WTC11 (cell line): ENCODE measurements at places on chromosomes 2 and 18. TPM values are rescaled to one million over a fixed set of nuclear protein-coding genes. Genes with fewer than 3 reads are reported as not detected.

The SKA1 gene
- total RNA-seq: 15.7 to 18.6 TPM (median 18.1 TPM) in 3 replicates

The KYNU gene
- 0.18 to 0.85 TPM (median 0.21 TPM) in 3 replicates for total RNA-seq

The TNFRSF11A gene
- total RNA-seq: 3.9 to 4.9 TPM (median 4.7 TPM) in 3 replicates

The SERPINB4 gene
- 0.37 to 1.3 TPM (median 0.53 TPM) in 3 replicates for total RNA-seq

The RAB6C gene
- 0.07 to 0.09 TPM (median 0.07 TPM) in 3 replicates for total RNA-seq

The FTCDNL1 gene
- total RNA-seq: 0.85 to 2.1 TPM (median 1.8 TPM) in 3 replicates

The TRIM43 gene
- total RNA-seq: 0.11 TPM in 1 of 3 replicates, not detected in the others

DNA sequence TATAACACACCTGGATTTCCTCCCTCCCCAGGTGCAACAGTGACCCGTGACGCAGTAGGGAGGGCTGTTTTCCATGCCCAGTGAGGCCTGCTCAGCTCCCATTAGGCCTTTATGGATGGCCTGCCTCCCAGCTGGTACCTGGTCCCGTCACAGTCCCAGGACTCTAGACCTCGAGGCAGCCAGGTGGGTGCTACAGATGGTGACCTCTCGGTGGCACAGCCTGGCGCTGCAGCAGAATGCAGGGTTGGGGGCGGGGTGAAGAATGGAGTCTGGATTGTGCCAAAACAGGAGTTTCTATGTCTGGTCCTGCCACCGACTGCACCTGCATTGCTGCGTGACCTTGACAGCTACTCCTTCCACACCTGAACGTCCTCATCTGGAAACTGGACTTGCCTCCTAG is 18.0 kb upstream of the YWHAQ start:
- H3K27me3 ChIP-seq: peaks cover 3% of the 10 kb centered on the region; the same call in 1 of the 2 replicates
- H3K4me1 ChIP-seq: peaks cover 19% of the 10 kb centered on the region
- no peak overlapping the region for H3K4me3 ChIP-seq
- peak overlapping the region; percentile 73; the same call in 1 of the 2 replicates for H3K27ac ChIP-seq

- no peak overlapping the region for H3K4me3 ChIP-seq
- H3K27me3 ChIP-seq: no peaks in the 10 kb centered on the region
- H3K36me3 ChIP-seq: no peaks in the 10 kb centered on the region
- no peak overlapping the region for H3K27ac ChIP-seq
- peaks cover 4% of the 10 kb centered on the region for H3K4me1 ChIP-seq
Observed at GRCh38 chr2:37454851-37455762, 110.7 kb downstream of the QPCT start.

GRCh38 chr2:80473796-80474195 is 169.2 kb upstream of the LRRTM1 start:
- DNase-seq: no peak
- peaks cover 16% of the 10 kb centered on the region for H3K36me3 ChIP-seq
- no peaks in the 10 kb centered on the region; the same call in none of the 2 replicates for H3K27me3 ChIP-seq
- no peak overlapping the region for H3K27ac ChIP-seq

GRCh38 chr2:222656526-222657446 is 894 bp upstream of the FARSB start:
- H3K27ac ChIP-seq: peak overlapping the region; percentile 99
- no peaks in the 10 kb centered on the region for H3K27me3 ChIP-seq
- peaks cover 22% of the 10 kb centered on the region for H3K4me1 ChIP-seq
- 0 out of 2 replicates have a peak, but pooled peaks cover 4% of the 10 kb centered on the region for H3K36me3 ChIP-seq
- DNase-seq: no peak

- no peak for DNase-seq
- H3K36me3 ChIP-seq: no peaks in the 10 kb centered on the region
- no peak overlapping the region for H3K4me3 ChIP-seq
- H3K27me3 ChIP-seq: peaks cover 27% of the 10 kb centered on the region
- no peak overlapping the region for H3K27ac ChIP-seq
- peaks cover 26% of the 10 kb centered on the region for H3K4me1 ChIP-seq
Observed at GRCh38 chr18:13176847-13177246, 41.7 kb upstream of the LDLRAD4 start.

GRCh38 chr2:234850818-234851217 is 101.0 kb upstream of the SH3BP4 start:
- H3K27me3 ChIP-seq: no peaks in the 10 kb centered on the region
- no peak overlapping the region for H3K4me3 ChIP-seq
- no peak for DNase-seq
- no peak overlapping the region for H3K27ac ChIP-seq

DNA sequence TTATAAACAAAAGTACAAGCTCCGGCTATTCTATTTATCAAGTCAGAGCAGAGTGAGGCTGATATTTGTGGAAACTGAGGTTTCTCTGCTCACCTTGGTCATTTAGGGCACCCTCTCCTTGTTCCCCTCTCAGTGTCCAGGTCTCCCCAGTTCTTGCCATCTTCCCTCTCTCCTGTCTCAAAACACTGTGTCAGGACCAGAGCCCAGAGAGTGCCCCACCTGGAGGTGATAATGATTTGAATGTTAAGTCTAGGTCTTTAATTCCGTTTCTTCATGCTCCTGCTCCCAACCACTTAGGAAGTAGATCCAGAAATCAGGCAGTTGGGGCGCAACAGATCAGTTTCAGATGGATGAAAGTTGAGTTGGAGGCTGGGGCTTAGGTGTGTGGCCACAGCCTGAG is 9.2 kb upstream of the ADCY3 start:
- H3K27me3 ChIP-seq: no peaks in the 10 kb centered on the region
- no peak for DNase-seq
- H3K36me3 ChIP-seq: no peaks in the 10 kb centered on the region
- no peak overlapping the region for H3K27ac ChIP-seq
- no peak overlapping the region for H3K4me3 ChIP-seq
- H3K4me1 ChIP-seq: peaks cover 13% of the 10 kb centered on the region

DNA sequence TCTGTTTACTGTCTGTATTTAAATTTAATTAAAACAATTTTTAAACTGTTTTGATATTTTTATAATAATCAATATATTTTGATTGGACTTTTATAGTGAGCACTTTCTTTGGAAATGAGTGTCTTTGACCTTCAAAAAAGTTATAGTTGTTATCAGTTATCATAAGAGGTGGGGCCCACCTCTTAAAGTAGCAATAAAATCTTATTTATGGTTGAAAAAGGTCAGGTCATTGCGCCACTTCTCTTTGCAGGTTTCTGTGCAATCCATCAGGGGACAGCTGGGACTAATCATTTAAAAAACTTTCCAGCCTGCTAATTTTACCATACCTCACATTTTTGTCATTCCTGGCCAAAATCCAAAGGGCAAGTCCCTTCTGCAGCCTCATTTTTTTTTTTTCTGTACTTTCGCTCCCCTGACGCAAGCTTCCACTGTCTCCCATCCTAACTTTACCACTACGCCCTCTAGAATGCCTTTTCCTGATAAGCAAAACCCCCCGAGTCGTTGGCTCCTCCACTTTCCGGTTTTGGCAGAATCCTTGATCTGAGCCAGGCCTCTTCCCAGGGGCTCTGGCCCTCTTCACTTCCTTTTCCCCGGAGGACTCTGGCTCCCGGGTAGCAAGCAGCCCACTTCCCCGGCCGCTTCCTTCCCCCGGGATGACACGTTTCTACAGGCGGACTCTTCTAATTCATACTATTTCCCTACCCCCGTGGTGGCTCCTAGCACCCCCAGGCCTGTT is 1.1 kb upstream of the SEH1L start:
- H3K27me3 ChIP-seq: no peaks in the 10 kb centered on the region
- peak overlapping the region; percentile 92 for H3K4me3 ChIP-seq
- DNase-seq: peak; percentile 47
- peak overlapping the region; percentile 98 for H3K27ac ChIP-seq
- peaks cover 18% of the 10 kb centered on the region for H3K36me3 ChIP-seq

- H3K4me1 ChIP-seq: peaks cover 41% of the 10 kb centered on the region
- no peaks in the 10 kb centered on the region for H3K27me3 ChIP-seq
- no peak overlapping the region for H3K4me3 ChIP-seq
- DNase-seq: no peak
Observed at GRCh38 chr2:25666218-25666617, 7.2 kb downstream of the DTNB start.

DNA sequence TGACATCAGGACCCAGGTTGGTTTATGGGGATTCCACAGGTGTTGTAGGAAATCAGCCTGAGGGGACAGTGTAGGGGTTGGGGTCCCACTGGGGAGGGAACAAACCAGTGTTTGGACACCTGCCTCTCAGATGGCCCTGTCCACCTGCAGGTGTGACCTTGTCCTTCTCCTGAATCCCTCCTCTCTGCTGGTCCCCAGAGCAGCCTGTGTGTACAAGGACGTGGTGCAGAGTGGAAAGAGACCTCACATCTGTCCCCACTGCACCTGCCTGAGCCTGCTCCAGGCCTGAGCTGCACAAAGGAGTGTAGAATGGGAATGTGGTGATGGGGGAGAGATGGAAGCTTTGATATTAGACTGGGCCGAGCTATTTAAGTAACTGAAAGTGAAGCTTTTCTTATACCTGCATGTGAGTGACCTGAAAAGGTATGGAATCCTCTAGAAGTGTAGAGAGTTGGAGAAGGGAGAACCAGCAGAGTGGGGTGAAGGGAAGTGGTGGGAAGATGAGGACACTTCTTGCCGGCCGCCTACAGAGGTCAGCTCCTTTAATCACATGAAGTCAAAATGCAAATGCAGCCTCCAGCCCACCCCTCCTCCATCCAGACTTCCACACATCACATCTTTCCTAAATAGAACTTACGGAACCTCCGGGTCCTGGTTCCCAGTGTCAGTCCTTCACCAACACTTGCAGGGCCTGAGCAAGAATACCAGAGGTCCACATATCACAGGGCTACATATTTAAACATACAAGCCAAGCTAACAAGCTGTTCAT is 89.3 kb upstream of the SMAD2 start:
- no peak for DNase-seq
- H3K36me3 ChIP-seq: no peaks in the 10 kb centered on the region; the same call in 1 of the 2 replicates
- H3K4me3 ChIP-seq: no peak overlapping the region
- H3K27me3 ChIP-seq: peaks cover 2% of the 10 kb centered on the region; the same call in 1 of the 2 replicates
- peaks cover 29% of the 10 kb centered on the region for H3K4me1 ChIP-seq

DNA sequence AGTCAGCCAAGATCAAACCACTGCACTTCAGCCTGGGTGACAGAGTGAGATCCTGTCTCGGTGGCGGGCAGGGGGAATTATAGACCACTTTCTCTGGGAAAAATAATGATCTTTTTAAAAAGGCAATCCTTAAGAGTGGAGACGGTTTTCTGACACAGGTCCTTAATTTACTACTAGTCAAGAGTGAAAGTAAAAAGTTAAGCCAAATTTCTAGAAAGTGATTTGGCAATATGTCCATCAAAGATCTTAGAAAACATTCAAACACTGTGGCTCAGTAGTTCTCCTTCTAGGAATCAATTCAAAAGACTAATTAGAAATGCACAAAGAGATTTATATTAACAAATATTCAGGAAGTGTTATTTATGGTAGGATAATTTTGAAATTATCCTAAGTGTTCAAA is 148.5 kb upstream of the DNMT3A start:
- H3K27ac ChIP-seq: no peak overlapping the region
- H3K27me3 ChIP-seq: no peaks in the 10 kb centered on the region
- no peak overlapping the region for H3K4me3 ChIP-seq
- DNase-seq: no peak
- H3K4me1 ChIP-seq: peaks cover 13% of the 10 kb centered on the region

GRCh38 chr18:35038881-35039491 is 2.2 kb upstream of the MAPRE2 start:
- H3K36me3 ChIP-seq: no peaks in the 10 kb centered on the region
- no peak for DNase-seq
- peaks cover 34% of the 10 kb centered on the region for H3K4me1 ChIP-seq
- no peak overlapping the region for H3K4me3 ChIP-seq

- H3K27me3 ChIP-seq: no peaks in the 10 kb centered on the region
- peaks cover 30% of the 10 kb centered on the region for H3K4me1 ChIP-seq
- no peak for DNase-seq
- H3K36me3 ChIP-seq: no peaks in the 10 kb centered on the region
Observed at GRCh38 chr2:16185801-16186272, 245.5 kb downstream of the MYCN start.

DNA sequence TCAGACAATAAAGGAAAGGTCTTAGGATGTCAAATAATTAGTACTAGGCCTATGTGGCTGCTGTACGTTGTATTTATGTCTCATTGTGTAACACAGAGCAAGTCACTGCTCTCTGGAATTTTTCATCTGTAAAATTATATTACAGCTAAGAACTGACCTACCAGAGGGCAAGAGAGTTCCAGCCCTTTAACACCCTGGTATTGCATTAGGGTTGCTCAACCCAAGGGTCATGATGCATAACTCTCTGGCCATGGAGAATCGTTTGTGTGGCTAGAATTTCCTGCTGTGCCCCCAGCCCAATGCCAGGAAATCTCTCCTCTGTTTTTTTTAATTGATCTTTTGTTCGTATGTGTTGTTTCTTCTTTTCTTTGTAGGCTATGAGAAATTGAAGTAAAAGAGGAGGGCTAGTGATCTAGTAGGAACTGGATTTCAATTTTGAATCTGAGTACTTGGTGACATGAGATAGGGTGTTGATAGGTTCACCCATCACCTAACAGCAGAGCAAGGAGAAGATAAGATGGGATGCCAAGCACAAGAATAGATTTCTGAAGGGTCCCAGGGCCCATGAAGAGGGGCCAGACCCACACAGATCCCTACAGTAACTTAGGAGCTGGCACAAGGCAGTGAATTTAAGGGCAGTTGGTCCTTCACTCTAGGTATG is 571.2 kb upstream of the TNP1 start:
- no peak overlapping the region for H3K4me3 ChIP-seq
- peaks cover 22% of the 10 kb centered on the region for H3K4me1 ChIP-seq
- H3K27me3 ChIP-seq: peaks cover 6% of the 10 kb centered on the region
- no peak overlapping the region for H3K27ac ChIP-seq
- no peak for DNase-seq
